Fibroblast of skin of right quadriceps (primary cell): ENCODE measurements at places on chromosomes 12 and 14.
A peak's percentile ranks its signal among the peaks of the same experiment; 100 is the strongest.

DNA sequence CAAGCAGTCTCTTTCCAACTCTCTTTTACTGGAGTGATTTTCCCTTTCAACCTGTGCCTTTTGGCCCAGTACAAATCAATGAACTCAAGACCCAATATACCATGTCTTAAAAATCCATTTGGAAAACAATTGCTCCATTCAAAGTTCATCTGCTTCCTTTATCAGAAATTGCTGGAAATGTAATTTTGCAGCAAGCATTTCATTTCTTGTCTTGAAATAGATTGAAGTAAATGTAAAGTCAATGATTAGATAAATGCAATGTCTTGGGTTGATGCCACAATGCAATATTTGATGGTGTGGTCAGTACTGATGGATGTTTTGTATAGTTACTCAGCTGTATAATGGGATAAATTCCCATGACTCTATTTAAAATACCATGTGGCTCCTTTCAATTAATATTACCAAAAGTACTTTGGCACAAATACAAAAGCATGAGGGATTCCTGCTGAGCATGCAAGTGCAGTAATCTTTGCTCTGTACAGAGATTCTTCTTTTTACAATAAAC, 707.7 kb upstream of the NOVA1 start:
- no peak for DNase-seq

- DNase-seq = peak; percentile 31
Measured at GRCh38 chr12:53481939-53482586, 17.2 kb downstream of the MAP3K12 start.

DNA sequence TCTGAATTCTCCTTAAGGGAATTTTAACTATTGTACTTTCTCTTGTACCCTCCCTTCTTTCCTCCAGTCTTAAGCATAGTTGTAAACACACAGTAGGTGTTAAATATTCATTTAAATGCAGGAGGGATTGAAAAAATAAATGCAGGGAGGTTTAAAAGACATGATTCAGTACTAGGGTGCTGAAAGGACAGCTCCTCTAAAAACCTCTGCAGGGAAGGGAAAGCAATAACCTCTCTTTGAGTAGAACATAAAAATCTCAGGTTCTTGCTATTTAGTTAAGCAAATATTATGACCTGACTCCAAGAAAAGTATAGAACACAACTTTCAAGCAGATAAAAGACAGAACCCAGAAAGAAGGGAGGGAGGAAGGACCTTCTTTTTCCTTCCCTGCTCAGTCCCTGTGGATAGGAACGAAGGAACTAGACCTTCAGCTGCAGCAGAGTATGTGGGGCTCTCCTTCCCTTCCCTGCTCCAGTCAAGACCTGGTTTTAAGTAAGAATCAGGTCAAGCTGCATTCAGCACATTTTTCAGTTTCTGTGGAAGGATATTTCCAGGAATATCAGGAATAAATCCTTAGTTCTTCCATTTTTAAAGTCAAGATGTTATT, 4.7 kb downstream of the MAP3K9 start:
- DNase-seq = no peak

DNA sequence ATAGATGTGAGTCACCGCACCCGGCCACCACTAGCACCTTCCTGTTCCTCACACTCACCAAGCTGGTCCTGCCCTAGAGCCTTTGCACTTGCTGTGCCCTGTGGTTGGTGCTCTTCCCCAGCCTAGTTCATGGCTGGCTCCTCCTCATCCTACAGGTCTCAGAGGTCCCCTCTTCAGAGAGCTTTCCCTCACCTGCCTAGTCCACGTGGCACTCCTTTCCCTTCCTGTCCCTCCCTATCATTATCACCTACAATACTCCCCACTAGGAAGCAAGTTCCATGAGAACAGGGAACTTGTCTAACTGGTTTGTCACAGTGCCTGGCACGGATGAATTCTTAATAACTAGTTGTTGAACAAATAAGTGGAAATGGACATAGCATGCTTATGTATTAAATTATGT, 24.0 kb upstream of the TMED10 start:
- DNase-seq = no peak

DNA sequence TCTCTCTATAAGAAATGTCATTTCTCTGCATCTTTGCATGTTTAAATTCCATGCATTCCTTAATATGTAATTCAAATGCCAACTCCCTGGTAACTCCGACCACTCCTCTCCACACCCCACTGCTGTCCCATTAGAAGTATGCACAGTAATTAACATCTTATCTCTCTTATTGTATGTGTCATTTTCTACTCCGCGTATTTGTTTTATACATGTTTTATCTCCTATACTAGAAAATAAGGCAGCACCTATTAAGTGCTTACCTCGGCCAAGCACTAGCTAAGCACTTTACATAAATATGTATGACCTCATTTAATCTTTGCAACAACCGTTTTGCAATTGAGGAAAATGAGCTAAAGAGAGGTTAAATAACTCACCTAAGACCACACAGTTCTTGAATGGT, 469.8 kb downstream of the BCAT1 start:
- DNase-seq = peak; percentile 3

GRCh38 chr12:22409377-22410164, 75.1 kb upstream of the ST8SIA1 start:
- no peak for DNase-seq

GRCh38 chr14:88872976-88873375, 48.5 kb downstream of the TTC8 start:
- DNase-seq = no peak

DNA sequence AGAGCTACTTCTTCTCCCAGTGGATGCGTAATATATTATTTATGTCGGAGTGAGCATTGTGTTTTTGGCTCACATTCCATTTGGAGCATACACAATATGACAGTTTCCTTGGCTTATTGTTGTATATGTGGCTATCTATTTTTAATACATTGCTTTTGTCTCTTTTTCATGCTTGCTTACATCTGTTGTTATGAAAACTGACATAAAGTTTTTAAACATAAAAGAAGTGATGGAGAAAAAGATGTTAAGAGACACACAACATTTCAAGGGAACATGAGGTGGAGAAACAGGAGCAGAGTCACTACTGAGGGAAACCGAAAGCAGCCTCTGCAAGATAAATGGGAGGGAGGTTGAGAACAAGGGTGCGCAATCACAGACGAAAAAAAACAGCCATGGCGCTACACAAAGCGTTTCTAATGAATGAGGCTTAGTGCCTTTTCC, 228.4 kb upstream of the NPAS3 start:
- DNase-seq = no peak

DNA sequence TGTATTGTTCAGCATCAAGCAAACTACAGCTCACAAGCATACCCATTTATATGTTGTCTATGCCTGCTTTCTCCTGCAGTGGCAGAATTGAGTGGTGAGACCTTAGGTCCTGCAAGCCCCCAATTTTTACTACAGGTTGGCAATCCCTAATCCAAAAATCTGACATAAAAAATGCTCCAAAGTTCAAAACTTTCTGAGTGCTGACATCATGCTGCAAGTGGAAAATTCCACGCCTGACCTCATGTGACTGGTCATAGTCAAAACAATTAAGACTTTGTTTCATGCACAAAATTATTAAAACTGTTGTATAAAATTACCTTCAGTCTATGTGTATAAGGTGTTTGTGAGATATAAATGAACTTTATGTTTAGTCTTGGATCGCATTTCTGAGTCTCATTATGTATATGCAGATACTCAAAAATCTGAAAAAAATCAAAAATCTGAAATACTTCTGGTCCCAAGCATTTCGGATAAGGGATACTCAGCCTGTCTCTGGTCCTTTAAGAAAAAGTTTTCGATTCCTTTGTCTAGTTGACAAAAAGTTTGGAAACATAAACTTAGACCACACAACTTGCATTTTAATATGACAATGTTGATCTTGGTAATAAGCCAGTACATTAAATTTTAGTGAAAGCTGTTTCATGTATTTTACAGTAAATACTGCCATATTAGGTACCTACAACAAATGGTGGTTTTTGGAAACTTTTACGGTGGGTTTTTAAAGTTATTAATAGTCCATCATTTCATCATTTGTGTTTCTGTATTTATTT, 81.5 kb downstream of the AEBP2 start:
- no peak for DNase-seq

DNA sequence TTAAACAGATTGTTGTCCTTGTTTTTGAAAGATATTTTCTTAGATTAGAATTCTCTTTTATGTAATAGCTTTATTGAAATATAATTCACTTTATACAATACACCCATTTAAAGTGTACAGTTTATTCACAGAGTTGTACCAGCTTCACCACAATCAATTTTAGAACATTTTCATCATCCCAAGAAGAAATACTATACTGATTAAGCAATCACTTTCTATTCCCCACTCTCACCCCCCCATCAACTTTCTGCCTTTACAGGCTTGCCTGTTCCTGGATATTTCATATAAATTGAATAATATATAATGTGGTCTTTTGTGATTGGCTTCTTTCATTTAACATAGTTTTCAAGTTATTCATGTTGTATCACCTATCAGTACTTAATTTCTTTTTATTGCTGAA, 44.4 kb downstream of the ARHGAP5 start:
- no peak for DNase-seq

GRCh38 chr14:103014466-103015228, 42.7 kb downstream of the CDC42BPB start:
- DNase-seq = peak; percentile 72

- DNase-seq = no peak
Measured at GRCh38 chr14:105944632-105945610, 418.5 kb downstream of the TMEM121 start.

- DNase-seq = no peak
Measured at GRCh38 chr14:79938185-79938584, 273.1 kb downstream of the DIO2 start.

DNA sequence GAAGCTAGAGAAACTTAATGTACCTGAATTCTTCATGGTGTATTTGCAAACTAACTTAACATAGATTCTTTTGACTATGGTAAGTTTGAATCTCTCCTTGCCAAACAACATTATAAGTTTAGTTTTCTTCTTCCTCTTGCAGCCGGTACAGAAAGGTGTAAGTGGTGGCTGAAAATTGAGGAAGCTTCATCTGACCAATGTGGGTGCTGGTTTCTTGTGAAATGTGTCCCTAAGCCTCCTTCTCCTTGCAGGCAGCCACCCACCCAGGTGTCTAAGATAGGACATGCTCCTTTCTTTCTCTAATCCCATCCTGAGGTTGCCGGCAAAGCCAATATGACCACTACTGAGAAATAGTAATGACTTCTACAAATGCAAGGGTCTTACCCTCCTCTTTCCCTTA, 20.6 kb downstream of the GSG1 start:
- no peak for DNase-seq

GRCh38 chr14:86243158-86243557, 713.2 kb downstream of the FLRT2 start:
- no peak for DNase-seq

- DNase-seq = no peak
Measured at GRCh38 chr12:30296486-30296885, 399.2 kb downstream of the IPO8 start.

DNA sequence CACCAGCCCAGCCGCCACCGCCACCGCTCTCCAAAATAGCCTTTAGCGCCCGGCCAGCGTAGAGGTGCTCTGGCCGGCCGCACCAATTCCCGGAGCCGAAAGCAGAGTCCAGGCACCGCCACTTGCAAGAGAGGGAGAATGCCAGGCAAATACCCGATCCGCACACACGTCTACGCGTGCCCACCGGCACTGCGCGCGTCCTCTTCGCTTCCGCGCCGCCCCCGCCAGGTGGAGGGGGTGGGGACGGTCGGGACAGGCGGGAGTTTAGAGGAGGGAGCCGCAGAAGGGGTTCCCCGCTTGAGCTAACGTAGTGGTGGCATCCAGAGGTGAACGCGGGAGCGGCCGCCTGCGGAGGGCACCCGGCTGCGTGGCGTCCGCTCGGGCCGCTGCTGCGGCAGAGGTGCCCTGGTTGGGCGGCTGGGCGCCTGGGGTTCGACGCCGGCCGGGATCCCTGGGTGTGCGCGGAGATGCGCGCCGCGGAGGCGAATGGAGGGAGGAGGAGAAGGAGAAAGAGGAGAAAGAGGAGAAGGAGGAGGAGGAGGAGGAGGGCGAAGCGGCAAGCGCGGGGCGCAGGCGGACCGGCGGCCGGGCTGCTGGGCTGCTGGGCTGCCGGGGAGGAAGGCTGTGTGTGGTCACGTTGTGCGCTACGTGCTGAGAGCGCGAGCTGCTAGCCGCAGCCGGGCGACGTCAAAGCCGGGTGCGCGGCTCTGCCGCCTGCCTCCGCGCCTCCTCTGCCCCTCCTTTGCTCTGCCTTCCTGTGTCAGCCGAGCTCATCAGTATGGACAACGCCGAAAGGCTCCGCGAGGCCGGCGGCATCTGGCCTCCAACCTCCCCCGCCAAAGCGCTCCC, at the start of gene MDGA2:
Gene MDGA2 (minus strand): TSS at position 140 of the 849 bp plus-strand sequence.
- peak; percentile 4 for DNase-seq

DNA sequence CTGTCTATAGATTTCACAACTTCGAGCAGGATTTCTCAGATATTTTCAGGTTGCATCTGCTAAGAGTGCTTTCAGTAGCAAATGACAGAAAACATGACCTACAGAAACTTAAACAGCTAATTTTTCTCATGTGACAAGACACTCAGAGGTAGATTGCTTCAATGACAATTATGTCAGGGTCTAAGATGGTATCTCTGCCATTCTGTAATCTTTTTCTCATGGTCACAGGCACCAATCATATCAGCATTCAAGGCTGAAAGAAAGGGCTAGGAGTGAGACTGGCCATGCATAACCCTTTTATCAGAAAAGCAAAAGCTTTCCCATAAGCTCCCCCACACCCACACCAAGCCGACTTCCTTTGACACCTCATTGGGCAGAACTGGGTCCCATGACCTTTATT, 450.5 kb upstream of the FAR2 start:
- no peak for DNase-seq

GRCh38 chr14:77607741-77608302, 8.6 kb downstream of the SPTLC2 start:
- no peak for DNase-seq

GRCh38 chr12:34030591-34030990, 8.3 kb downstream of the ALG10 start:
- no peak for DNase-seq

DNA sequence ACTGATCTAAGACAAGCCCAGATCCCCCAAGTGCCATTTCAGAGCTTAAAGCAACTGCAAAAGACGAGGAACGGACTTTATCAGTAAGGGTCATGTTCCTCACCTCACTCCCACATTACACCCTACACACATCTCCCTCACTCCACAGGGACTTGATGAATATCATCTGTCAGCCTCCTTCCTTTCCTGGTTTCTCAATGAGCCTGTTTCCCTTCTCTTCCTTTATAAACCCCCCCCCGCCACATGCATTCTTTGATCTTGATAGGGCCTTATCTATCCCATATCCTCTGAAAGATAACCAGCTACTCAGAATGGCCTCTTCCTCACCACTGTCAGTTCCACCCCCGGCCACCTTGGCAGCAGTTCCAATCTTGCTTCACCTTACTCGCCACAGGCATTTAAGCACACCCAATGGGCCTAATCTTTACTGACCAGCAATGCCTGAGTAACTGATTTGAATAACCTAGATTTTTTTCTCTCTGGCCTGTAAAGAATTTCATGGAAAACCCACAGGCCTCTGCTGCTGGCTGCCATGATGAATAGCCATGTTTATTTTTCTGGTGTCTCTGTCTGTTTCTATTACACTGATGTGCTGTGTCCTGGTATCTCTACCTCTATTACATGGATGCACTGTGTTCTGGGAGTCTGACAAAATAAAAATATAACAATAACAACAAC, 138.7 kb downstream of the PHLDA1 start:
- no peak for DNase-seq

GRCh38 chr14:101320396-101320795, 240.9 kb upstream of the DIO3 start:
- DNase-seq = no peak

GRCh38 chr14:69712599-69713088, 54.3 kb upstream of the SRSF5 start:
- DNase-seq = no peak

- no peak for DNase-seq
Measured at GRCh38 chr12:95116773-95117172, 43.4 kb upstream of the NR2C1 start.

GRCh38 chr12:111430433-111431353, 25.0 kb downstream of the SH2B3 start:
- DNase-seq = no peak
